ENCODE measurements at places on chromosomes 12 and 14.

DNA sequence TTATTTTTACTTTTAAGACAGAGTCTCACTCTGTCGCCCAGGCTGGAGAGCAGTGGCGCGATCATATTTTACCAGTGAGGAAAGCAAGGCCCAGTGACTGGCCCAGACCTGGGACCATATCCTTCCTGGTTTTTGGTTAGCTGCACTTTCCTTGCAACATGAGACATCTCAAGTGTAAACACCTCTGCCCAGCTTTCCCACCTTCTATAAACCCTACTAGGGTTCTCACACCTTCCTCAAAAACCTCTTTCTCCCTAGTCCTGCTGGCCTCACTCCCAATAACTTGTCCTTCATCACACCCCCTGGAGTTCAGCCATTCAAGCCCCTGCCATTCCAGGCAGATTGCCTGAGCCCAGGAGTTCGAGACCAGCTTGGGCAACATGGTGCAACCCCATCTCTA lies 10.3 kb upstream of the PRPH start:
- no peak for DNase-seq

DNA sequence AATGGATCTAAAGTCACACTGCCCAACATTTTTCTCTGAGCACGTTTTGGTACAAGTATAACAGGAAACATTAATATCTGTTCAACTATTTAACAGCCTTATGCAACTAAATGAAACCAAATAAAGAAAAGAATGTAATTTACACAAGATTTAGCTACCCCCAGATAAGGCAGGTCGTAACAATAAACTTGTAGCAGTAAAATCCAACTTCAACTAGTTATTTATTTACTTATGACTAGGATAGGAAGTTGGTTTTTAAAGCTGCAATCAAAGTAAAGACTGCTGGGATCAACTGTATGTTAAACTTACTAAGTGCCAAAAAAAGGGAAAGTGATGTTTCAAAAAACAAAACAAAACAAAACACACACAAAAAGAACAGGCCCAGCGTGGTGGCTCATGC lies 30.9 kb downstream of the FERMT2 start:
- DNase-seq, result no peak

DNA sequence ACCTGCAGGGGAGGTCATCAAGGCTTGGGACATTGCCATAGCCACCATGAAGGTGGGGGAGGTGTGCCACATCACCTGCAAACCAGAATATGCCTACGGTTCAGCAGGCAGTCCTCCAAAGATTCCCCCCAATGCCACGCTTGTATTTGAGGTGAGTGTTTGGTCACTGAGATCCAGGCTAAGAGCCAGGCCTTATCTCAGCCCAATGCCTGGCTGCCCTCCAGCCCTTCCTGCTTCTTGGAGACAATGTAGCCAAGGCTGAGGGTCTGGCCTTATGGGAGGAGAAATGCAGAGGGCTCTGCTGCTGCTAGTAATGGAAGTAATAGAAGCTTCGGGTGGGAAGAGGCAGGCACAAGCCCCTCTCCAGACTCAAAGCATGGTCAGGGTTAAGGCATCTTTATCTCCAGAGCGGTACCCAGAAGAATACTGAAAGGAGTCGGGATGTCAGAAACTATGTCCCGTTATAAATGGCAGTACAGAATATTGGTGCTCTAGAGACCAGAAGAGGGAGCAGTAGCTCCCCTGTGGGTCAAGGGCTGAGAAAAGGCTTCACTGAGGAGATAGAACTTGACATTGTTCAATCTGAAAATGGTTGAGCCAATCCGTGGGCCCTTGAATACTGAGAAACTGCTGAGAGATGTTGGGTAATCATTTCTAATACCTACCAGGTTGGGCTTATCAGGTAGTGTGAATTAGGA lies 3.1 kb downstream of the FKBP4 start:
- no peak for DNase-seq

DNA sequence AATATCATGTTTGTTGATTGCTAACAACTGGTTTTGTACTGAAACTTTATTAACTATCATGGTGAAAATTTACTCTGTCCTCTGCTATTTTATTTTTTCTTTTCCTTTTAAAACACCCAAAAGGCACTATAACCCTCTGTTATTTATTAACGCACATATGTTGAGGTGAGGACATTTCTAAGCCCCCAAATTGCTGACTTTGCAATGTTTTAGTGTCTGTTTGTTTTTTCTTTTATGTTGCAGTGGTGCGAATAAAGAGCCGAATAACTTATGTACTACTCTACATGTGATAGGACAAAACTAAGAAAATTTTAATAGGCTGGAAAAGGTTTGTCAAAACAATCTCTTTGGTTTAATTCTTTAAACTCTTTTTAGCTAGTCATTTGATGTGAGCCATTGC lies 24.5 kb upstream of the PAWR start:
- no peak for DNase-seq

DNA sequence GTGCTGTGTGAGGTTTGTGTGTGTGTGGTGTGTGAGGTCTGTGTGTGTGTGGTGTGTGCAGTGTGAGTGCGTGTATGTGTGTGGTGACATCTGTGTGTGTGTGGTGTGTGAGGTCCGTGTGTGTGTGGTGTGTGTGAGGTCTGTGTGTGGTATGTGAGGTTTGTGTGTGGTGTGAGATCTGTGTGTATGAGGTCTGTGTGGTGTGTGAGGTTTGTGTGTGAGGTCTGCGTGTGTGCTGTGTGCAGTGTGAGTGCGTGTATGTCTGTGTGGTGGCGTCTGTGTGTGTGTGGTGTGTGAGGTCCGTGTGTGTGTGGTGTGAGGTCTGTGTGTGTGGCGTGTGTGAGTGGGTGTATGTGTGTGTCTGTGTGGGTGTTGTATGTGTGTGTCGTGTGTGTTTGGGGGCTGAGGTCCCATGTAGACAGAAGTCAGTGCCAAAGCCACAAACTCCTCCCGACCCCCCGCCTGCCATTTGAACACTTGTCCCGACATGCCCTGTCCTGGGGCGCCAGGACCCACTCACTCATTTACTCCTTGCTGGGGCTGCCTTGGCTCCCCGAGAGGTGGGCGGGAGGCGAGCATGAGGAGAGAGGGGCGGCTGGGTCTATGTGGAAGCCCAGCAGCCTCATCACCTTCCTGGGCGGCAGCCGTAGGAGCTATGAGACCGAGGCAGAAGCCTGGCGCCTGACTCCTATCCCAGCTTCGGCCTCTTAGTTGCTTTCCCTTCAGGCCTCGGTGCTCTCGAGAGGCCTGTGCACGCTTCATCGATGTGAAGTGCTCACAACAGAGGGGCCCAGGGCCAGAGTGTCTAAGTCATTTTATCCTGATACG lies 20.5 kb downstream of the RILPL1 start:
- no peak for DNase-seq

DNA sequence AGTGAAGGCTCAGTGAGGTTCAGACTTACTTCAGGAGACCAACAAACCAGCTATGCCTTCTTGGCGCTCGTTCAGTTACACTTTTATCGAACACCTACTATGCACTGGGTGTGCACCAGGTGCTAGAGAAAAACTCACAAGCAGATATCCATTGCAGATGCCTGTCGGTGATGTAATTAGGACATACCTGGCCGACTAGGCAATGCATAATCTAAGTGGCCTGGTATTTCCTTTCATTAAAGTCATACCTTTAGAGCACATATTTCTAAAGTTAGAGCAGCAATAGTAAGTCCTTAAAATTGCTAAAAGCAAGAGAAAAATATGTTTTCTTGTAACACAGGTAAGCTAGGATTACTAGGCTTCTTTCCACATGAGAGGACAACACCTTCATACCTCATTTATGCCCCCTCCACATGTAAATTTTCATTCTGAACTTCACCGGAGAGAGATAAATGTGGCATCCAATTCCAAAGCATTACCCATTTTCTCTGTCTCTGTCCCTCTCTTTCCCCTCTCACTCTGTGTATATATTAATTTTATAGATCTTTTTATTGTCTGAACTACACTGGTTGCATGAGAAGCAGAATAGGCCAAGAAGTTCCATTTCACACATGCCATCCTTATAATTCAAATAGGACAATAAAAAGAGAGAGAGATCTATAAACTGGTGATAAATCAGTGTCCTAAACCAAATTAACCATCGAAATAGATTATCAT lies 242.2 kb downstream of the SPTSSA start:
- no peak for DNase-seq

DNA sequence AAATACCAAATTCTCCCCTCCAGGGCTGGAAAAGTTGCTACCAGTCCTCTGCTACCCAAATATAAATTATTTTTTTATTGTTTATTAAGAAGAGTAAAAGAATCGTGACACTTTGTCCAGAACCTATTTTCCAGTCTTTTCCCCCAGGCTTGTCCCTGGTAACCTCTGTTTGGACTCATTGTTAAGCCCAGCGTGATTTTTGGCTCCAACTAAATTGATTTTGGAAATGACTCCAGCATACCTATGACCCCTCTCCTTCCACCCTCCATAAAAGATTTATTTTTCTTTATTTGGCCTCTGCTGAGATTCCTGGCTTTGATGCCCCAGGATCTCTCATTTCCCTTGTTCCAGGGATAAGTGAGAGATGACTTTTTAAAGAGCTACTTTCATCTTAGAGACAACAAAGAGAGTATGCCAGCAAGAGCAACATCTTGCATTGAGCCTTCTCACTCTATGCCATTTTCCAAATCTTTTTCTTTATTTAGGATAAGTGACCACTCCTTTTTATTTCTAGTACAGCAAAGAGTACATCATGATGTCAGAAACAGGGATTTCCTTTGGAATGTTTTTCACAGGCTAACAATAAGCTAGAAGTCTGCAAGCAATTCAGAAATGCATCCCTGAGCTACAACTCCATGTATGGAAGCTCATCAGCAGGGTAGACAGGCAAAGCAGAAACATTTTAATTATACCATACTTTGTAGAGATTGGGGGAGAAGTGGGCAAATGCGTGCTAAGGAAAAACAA lies 75.8 kb downstream of the DAD1 start:
- no peak for DNase-seq

GRCh38 chr14:47626151-47627035 lies 49.0 kb downstream of the MDGA2 start:
- DNase-seq, result no peak

- DNase-seq, result no peak
Observed at GRCh38 chr14:105384605-105385321, 13.6 kb upstream of the TEX22 start.

- DNase-seq, result no peak
Observed at GRCh38 chr14:33194551-33194950, 255.9 kb downstream of the NPAS3 start.

DNA sequence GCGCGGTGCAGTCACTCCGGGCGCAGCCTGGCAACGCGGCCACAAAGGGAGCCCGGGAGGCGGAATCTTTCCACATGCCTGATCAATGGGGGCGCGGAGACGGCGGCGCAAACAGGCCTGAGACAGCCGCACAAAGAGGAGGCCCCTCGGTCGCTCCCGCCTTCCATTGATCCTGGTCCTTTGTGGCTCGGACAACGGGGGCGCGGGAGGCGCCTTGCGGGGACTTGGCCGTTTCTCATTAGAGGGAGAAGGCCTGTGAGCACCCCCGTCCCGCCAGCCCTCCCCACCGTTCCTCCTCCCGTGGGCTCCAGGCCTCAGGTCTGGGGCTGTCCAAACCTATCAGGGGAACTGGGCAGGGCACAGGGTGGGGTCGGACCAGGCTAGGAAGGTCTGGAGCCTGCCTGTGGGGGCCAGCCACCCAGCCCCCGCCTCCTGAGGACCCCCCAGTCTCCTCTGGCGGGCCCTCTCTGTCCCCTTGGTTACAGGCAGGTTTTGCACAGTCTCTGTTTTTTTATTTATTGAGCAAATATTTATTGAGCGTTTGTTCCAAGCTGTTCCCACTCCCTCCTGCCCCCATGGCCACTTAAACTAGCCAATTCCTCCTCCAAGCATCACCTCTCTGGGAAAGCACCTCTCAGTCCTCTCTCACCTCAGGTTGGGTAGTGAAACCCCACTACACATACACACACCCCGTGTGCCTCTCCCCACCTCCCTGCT lies 29.0 kb upstream of the MSI1 start:
- no peak for DNase-seq

DNA sequence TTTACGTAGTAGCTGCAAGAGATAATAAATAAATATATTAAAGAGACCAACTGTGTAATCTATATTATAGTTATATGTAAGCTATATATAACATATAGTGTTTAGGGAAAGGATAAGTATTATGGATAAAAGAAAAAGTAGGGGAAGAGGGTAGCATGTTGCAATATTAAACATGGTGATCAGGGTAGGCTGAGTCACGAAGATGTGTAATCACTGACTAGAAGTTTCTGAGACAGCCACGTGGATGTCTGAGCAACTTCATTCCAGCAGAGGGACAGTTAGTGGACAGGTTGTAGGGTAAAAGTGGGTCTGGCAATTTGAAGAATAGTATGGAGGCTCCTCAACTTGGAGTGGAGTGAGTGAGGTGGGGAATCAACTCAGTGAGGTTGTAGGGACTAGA lies 109.7 kb downstream of the ANO4 start:
- DNase-seq, result no peak

GRCh38 chr14:53356361-53357150 lies 203.4 kb upstream of the DDHD1 start:
- no peak for DNase-seq

GRCh38 chr12:51753980-51754675 lies 94.4 kb downstream of the FIGNL2 start:
- DNase-seq, result no peak

DNA sequence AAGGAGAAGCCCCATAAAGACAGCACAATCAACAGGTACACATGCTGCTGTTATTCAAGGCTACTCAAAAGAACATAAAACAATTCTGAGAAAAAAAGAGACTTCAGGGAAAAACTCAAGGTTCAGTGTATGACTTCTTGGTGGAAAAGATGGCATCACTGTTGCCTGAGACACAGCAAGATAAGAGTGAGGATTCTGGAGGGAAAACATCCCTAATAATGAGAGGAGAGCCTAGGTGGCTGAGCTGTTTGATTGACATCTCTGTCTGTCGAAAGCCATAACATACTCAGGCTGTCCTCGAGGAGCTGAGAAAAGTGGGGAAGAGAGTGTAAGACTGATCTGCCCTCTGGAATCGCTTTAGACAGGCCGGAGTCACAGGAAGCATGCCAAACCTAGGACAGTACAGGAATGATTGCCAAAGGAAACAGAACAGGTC lies 193.4 kb upstream of the AMIGO2 start:
- DNase-seq, result no peak

- DNase-seq, result peak; percentile 88
Observed at GRCh38 chr12:57005980-57006808, at the start of gene ZBTB39. Gene ZBTB39, minus strand, starts transcription at chr12:57006546. Its CDS starts 1,629 bp downstream, at chr12:57004917.

DNA sequence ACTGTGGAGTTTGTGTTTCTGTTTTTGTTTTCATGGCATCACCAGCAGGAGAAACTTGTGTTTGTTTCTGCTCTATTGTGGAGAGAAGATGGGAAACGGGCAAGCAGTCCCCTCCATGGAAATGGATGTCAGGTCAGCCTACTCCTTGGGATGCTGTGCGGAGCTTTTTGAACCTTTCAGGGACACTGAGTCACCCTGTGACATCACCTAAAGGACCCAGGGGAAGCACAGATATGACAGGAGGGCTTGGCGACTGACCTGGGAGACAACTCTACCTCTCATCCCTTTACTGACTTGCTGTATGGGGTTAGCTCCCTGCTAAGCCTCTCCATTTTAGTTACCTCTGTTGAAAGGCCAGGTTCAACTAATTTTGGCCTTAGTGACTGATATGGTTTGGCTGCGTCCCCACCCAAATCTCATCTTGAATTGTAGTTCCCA lies 706.9 kb upstream of the TMEM132C start:
- DNase-seq, result no peak

GRCh38 chr12:49276304-49277290 lies 11.7 kb downstream of the TUBA1C start:
- no peak for DNase-seq

- no peak for DNase-seq
Observed at GRCh38 chr12:67759829-67760228, 111.3 kb downstream of the DYRK2 start.

- no peak for DNase-seq
Observed at GRCh38 chr12:24770334-24770733, 178.6 kb downstream of the BCAT1 start.

Data from activated CD8-positive, alpha-beta memory T cell treated with anti-CD3 and anti-CD28 coated beads, Interleukin-2, amount 50 U/mL, for 48 hours (primary cell).